ENCODE measurements at places on chromosomes 7 and 10. TPM values are rescaled to one million over a fixed set of nuclear protein-coding genes. Genes with fewer than 3 reads are reported as not detected.
A peak's percentile ranks its signal among the peaks of the same experiment; 100 is the strongest.

EBLN1 gene
- total RNA-seq = not detected

DNA sequence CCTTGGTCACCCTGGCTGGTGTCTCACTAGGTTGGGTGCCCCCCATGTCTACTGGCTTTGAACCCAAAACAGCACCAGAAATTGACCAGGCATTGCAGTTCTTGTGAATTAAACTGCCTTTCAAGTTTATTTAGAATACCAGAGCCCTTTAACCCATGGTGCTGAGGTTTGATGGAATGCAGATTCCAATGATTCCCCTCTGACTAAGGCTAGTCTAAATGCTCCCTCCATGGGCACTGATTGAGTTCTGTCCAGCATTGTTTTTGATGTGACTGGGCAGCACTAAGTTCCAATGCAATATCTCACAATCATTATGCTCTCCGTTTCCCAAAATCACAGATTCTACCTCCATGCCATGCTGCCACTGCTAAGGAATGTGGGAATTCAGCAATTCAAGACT lies 1047.4 kb upstream of the LRRN3 start:
- DNase-seq = no peak

DNA sequence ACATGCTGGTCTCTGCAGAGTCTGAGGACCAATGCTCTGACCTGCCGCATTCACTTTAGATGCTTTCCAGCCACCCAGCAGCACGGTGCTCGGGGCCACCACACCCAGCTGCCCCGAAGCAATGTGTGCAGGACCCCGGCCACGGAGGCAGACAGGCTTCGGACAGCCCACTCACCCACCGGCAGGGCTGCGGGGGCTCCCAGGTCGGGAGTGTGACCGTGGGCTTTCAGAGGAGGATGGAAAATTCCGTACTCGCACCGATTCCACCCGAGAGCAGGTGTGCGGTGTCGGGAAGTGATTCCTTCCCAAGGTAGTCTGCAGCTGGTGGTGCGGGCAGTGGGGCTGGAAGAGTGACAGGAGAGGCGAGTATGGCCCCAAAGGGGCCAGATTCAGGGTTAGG lies 190.9 kb downstream of the DNAJB6 start:
- DNase-seq = no peak

GRCh38 chr10:70565556-70566514 lies 36.7 kb downstream of the PRF1 start:
- no peak for DNase-seq

- peak; percentile 48 for DNase-seq
Observed at GRCh38 chr7:28296571-28297483, 115.5 kb upstream of the CREB5 start.

SPDYE11 gene
- 0.08 TPM for total RNA-seq

- no peak for DNase-seq
Observed at GRCh38 chr7:156999958-157000726, 10.3 kb downstream of the MNX1 start.

NUTM2D gene
- 0.82 TPM for total RNA-seq

DNA sequence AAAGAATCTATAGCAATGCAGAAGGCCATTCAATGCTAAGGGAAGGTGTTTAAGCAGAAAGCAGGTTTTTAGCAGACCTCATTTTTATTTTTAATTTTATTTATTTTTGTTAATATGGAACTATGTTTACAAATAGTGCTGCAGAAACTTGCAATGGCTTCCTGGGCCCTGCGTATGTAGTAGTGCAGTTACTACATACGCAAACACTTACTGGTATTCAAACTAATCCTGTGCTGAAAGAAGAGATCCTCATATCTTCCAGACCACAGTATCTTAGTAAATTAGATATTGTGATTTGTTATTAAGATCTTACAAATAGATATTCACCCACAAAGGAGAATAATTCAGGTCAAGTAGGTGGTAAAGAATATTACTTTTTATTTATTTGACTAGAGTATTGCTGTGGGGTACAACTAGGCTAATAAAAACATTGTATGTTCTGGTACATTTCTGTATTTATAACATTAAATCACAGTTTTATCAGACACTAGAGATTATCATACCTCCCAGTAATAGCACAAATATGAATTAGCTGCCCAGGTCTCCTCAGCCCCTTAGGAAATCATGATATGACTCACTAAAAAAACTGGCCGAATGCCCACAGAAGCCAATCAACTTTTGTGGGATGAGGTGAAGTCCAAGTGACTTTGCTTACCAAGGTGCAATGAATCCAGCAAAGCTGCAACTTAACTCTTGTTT lies 57.6 kb downstream of the RNLS start:
- peak; percentile 81 for DNase-seq

Measured in fibroblast of the aortic adventitia (primary cell).